ENCODE measurements at places on chromosomes 2 and 18. TPM values are rescaled to one million over a fixed set of nuclear protein-coding genes. Genes with fewer than 3 reads are reported as not detected.

Gene MORN2
- total RNA-seq: 14.3 TPM

Gene GPR45
- total RNA-seq: not detected

Gene ATP8B1
- total RNA-seq: 3.8 TPM

Gene ABCB11
- total RNA-seq: under 0.01 TPM

Gene POTEE
- total RNA-seq: not detected

Gene CD226
- 1.2 TPM for total RNA-seq

GRCh38 chr2:157627594-157628476, 829 bp downstream of the ACVR1C start:
- H3K27ac ChIP-seq: no peak overlapping the region
- H3K4me3 ChIP-seq: peak overlapping the region; percentile 48
- peak; percentile 19 for DNase-seq
- H3K27me3 ChIP-seq: no peaks in the 10 kb centered on the region
- H3K4me1 ChIP-seq: peaks cover 1% of the 10 kb centered on the region

DNA sequence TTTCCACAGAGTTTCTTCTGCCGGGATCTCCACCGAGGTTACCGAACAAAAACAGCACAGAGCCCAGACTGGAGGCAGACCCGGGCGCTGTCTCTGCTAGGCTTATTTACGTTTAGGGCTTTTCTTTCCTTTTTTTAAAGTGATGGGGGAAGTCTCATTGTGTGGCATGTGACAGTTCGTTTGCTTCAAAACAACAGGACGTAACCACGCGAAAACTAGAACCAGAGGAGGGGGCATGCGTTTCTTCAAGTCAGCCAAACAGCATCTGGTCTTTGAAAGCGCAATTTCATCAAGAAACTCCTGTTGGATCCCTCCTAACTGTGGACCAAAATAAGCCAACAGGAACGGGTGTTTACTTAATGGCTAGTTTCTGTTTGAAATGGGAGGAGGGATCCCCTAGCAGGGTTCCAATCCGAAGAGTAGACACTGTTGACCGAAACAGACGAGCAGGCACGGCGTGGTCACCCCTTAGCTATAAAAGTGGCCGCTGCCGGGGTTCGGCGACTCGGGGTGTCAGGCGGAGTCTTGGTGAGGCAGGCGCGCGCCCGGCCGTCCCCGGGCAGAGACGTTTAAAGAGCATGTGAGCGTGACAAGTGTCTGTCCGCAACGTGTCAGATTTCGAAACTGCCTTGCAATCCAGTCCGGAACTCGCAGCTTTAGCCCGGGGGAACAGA, 997 bp upstream of the TGIF1 start:
- DNase-seq: peak; percentile 76
- H3K27ac ChIP-seq: peak overlapping the region; percentile 97
- H3K27me3 ChIP-seq: no peaks in the 10 kb centered on the region

GRCh38 chr2:241771286-241772062, 5.1 kb upstream of the GAL3ST2 start:
- no peak overlapping the region for H3K27ac ChIP-seq
- DNase-seq: peak; percentile 44
- peaks cover 3% of the 10 kb centered on the region for H3K4me1 ChIP-seq
- no peak overlapping the region for H3K4me3 ChIP-seq
- H3K27me3 ChIP-seq: no peaks in the 10 kb centered on the region

- no peaks in the 10 kb centered on the region for H3K27me3 ChIP-seq
- no peak for DNase-seq
- H3K4me1 ChIP-seq: no peaks in the 10 kb centered on the region
- no peaks in the 10 kb centered on the region for H3K36me3 ChIP-seq
Measured at GRCh38 chr2:241108271-241109209, 6.5 kb upstream of the MTERF4 start.

DNA sequence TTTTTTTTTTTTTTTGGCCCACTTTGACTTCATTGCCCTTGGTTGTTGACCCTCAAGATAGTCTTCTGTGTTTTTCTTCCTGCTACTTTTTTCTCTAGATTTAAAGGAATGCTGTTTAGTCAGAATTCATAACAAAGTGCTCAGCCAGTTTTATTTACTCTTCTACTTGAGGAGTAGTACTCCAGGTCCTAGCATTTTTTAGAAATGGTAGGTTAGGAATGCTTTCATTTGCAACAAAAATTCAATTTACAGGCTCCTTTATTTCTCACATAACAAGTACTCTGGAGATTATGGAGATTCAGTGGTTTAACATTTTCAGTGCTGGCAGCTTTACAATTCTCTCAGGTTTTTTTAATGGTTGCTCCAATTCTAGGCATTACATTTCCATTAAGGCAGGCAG, 58.2 kb downstream of the KIAA1328 start:
- no peaks in the 10 kb centered on the region for H3K27me3 ChIP-seq
- DNase-seq: no peak
- H3K36me3 ChIP-seq: no peaks in the 10 kb centered on the region
- H3K4me3 ChIP-seq: no peak overlapping the region

- no peak overlapping the region for H3K4me3 ChIP-seq
- H3K4me1 ChIP-seq: no peaks in the 10 kb centered on the region
- H3K36me3 ChIP-seq: no peaks in the 10 kb centered on the region
Measured at GRCh38 chr2:70044290-70045040, 42.8 kb upstream of the PCBP1 start.

DNA sequence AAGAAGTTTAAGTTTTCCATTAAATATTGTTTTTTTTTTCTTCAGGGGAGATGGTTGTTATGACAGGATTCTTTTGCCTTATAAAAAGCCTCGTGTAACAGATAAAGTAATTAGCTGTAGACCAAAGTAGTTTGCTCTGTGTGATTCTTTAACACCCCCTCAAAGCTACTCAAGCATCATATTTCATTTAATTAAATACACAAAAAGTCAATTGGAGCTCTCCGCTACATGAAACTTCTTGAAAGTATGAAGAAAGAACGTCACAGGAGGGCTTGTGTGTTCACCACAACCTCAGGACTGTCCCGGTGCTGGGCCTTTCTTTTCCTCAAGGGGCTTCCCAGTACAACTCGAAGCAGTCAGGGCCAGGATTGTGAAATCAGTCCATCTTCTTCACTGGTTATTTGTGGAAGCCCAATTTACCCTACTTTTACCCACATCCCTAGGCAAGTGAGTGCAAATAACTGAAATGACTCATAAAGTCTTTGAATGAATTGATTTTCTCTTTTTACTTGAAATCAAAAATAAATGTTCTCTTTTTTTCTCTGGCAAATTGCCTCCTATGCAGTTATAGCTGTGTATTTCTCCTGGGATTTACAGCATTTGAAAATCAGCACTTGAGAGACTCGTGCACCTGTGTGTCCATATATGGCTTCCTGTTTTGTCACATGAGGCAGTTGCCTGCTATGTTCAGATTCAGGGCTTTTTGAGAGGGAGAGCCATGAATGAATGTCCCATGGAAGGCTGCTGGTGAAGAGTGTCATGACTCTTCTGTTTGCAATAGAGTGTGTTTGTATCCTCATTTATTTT, 48.6 kb downstream of the LINC00305 start:
- no peaks in the 10 kb centered on the region for H3K36me3 ChIP-seq
- H3K27me3 ChIP-seq: no peaks in the 10 kb centered on the region

- H3K36me3 ChIP-seq: no peaks in the 10 kb centered on the region
- no peak overlapping the region for H3K4me3 ChIP-seq
- no peak overlapping the region for H3K27ac ChIP-seq
- H3K27me3 ChIP-seq: no peaks in the 10 kb centered on the region
Measured at GRCh38 chr2:219638217-219638947, 11.0 kb downstream of the SLC4A3 start.

DNA sequence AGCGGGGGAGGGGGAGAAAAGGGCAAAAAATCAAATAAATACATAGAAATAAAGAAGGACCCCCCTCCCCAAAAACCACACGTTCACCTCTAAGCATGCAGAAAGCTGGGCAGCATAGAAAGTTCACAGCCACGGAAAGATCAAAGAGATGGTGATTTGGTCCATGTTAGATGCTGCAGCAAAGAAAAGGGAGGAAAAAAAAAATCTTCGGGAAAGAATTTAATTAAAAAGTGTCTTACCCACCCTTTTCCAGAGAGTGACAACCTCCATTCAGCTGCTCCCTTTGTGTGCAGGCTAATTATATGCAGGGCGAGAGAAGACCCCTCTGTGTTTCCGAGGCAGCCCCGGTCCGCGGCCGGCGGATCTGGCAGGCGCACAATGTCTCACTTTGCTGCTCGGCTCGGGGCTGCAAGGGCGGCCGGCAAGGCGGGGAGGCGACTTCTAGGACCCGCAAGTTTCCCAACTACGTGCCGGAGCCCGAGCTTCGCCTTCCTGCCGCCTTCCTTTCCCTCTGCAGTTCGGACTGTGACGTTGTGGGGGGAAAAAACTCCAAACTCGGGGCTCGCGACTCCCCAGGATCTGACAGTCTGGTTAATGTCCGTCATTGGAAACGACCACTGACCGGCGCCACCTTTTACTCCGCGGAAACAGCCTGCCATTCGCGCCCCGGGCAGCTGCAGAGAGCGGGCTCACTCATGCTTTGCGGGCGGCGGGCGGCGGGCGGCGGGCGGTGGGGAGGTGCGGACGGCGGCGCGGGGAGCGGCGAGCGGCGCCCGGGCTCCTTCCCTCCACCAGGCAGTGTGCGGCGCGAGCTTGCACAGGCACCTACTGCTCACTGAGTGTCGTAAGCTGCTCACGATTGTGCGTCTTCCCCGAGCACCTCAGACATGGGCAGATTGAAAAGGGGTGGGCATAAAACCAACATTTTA, at the start of gene LRRTM1:
LRRTM1 (minus strand) TSS at position 844 of the 929 bp plus-strand sequence. CDS start 933 bp downstream, outside the sequence.
- no peak within 1 kb of the TSS for H3K4me3 ChIP-seq
- no peak within 1 kb of the TSS for H3K27ac ChIP-seq
- H3K4me1 ChIP-seq: no peaks in the 10 kb centered on the region
- H3K36me3 ChIP-seq: no peaks in the 10 kb centered on the region
- DNase-seq: no peak

DNA sequence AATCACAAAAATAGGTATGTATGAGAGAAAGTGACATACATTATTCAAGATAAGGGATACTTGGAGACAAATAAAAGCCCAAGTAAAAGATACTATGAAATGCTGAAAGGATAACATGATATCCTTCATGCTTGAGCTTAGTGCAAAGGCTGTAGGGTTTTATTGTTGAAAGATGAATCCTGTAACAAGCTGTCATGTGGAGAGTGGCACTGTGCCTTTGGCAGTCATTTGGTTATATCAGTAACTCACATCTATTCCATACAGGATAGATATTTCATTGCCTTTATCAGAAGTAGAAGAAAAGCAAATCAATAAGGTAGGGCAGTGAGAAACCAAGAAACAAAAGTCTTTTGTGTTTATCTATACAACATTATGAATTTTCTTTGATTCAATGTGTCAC, 211.0 kb downstream of the ZNF385B start:
- DNase-seq: no peak
- H3K4me3 ChIP-seq: no peak overlapping the region

GRCh38 chr18:46756025-46756558, 761 bp downstream of the ST8SIA5 start:
- no peak overlapping the region for H3K4me3 ChIP-seq
- H3K27me3 ChIP-seq: no peaks in the 10 kb centered on the region
- peaks cover 2% of the 10 kb centered on the region for H3K4me1 ChIP-seq
- no peak for DNase-seq
- no peak overlapping the region for H3K27ac ChIP-seq

- H3K4me3 ChIP-seq: no peak overlapping the region
- no peaks in the 10 kb centered on the region for H3K36me3 ChIP-seq
- no peak for DNase-seq
- no peaks in the 10 kb centered on the region for H3K27me3 ChIP-seq
- H3K4me1 ChIP-seq: peaks cover 2% of the 10 kb centered on the region
Measured at GRCh38 chr2:24576617-24577016, 85.6 kb downstream of the NCOA1 start.

- H3K27me3 ChIP-seq: no peaks in the 10 kb centered on the region
- DNase-seq: peak; percentile 67
- H3K4me1 ChIP-seq: peaks cover 40% of the 10 kb centered on the region
- no peak overlapping the region for H3K4me3 ChIP-seq
- H3K27ac ChIP-seq: peak overlapping the region; percentile 25
Measured at GRCh38 chr2:217801115-217801531, 201.7 kb downstream of the TNS1 start.

- no peak for DNase-seq
- H3K36me3 ChIP-seq: no peaks in the 10 kb centered on the region
- no peaks in the 10 kb centered on the region for H3K27me3 ChIP-seq
- no peak overlapping the region for H3K27ac ChIP-seq
Measured at GRCh38 chr18:37578886-37579513, 13.4 kb upstream of the CELF4 start.

DNA sequence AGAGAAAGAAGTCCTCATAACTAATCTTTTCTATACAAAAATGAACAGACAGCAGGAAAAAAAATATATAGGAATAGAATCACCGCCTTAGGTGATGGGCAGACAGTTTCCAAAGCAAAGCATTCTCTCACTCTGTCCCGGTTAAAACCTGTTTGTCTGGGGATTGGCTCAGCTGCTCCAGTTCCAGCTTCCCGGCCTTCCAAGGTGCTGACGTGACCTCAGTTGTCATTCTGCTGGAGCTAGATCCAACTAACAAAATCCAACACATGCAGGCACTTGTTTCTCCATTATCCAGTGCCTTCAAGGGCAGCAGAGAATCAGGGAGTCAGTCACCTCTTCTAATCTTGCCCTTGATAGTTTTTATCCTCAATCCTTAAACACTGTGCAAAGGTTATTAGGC, 52.8 kb downstream of the IKZF2 start:
- H3K27ac ChIP-seq: no peak overlapping the region
- no peak for DNase-seq
- no peaks in the 10 kb centered on the region for H3K36me3 ChIP-seq
- no peak overlapping the region for H3K4me3 ChIP-seq
- H3K27me3 ChIP-seq: no peaks in the 10 kb centered on the region

GRCh38 chr18:44601447-44601846, 79.2 kb upstream of the SETBP1 start:
- H3K27ac ChIP-seq: no peak overlapping the region
- no peak for DNase-seq
- no peaks in the 10 kb centered on the region for H3K27me3 ChIP-seq
- no peaks in the 10 kb centered on the region for H3K36me3 ChIP-seq

DNA sequence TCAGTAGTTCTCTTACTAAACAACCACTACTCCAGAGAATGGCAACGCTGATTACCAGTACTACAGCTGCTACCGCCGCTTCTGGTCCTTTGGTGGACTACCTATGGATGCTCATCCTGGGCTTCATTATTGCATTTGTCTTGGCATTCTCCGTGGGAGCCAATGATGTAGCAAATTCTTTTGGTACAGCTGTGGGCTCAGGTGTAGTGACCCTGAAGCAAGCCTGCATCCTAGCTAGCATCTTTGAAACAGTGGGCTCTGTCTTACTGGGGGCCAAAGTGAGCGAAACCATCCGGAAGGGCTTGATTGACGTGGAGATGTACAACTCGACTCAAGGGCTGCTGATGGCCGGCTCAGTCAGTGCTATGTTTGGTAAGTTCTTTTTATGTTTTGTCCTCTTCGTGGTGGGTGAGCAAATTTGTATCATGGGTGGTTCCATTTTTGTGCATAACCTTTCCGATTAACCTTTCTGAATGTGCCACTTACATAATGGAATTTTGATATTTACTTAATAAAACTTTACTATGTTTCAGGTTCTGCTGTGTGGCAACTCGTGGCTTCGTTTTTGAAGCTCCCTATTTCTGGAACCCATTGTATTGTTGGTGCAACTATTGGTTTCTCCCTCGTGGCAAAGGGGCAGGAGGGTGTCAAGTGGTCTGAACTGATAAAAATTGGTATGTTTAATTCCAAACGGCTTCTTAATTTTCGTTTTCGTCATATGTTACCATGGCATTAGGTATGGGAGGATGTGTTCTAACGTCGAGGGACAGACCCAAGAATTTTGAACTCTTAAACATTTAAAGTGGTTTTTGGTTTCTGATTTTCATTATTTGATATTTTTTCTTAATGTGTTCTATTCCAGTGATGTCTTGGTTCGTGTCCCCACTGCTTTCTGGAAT, 1.3 kb downstream of the SLC20A1 start:
- no peak for DNase-seq
- H3K36me3 ChIP-seq: no peaks in the 10 kb centered on the region
- H3K27ac ChIP-seq: no peak overlapping the region
- H3K4me1 ChIP-seq: peaks cover 4% of the 10 kb centered on the region

GRCh38 chr2:46584134-46584848, 104.9 kb downstream of the TMEM247 start:
- no peaks in the 10 kb centered on the region for H3K27me3 ChIP-seq
- H3K4me1 ChIP-seq: no peaks in the 10 kb centered on the region
- H3K27ac ChIP-seq: no peak overlapping the region
- DNase-seq: no peak
- no peaks in the 10 kb centered on the region for H3K36me3 ChIP-seq
